ENCODE measurements at places on chromosomes 11 and 22.

DNA sequence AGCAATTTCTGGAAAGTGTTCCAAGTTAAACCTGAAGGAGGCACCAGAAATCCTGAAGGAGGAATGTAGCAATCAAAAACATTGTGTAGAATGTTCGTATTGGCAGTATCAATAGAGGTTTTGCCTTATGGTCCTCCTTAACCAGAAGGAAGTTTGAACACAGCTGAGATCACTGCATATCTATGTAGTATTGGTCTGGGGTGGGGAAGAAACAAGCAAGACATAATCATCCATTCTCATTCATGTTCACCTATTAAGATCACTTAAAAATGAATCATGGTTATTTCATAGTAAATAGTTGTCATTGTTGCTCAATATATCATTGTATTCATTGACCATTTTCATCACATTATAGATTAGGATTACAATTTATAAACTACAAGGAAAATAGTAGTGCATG is 160.5 kb downstream of the DDX10 start:
- no peak for DNase-seq

GRCh38 chr22:22753526-22754267 is 109.3 kb downstream of the GGTLC2 start:
- peak; percentile 76 for DNase-seq

DNA sequence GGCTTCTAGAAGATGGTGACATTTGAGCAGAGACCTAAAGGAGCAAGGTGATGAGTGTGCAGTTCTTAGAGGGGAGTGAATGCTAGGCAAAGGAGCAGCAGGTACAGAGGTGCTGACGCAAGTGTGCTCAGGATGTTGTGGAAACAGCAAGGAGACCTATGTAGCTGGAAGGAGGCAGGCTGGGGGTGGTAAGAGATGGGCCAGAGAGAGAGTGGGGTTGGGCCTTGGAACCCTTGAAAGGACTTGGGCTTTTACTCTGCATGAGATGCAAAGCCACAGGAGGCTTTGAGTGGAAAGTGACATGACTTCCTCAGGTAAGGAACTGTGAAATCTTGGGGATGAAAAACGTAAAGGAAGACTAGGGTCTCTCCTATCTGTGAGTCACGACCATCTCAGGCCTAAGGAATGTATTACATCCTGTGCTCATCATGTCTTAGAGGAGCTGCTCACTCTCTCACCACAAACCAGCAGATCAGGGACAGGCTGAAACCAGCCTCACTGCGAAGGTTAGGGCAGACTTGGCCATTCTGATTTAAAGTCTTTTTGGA is 65.4 kb downstream of the MICAL2 start:
- DNase-seq = no peak

DNA sequence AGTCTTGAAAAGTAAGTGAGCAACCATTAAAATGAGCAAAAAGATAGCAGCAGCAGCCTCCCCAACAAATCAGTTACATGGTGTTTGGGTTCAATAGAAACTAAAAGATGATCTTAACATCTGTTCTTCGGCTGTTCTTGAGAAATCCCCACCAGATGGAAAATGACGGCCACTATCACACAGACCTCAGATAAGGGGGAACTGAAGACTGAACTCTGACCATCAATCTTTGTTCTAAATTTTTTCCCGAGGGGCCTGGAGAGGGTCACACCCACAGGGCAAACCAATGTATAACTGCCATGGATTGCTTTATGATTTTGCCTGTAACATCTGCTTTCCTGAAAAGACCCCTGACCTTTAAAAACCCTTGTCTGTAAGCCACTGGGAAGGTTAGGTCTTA is 624.8 kb upstream of the KIRREL3 start:
- DNase-seq = no peak

GRCh38 chr22:49657974-49658590 is 169.6 kb downstream of the BRD1 start:
- no peak for DNase-seq

- no peak for DNase-seq
Observed at GRCh38 chr11:133681901-133682300, 149.6 kb upstream of the OPCML start.

DNA sequence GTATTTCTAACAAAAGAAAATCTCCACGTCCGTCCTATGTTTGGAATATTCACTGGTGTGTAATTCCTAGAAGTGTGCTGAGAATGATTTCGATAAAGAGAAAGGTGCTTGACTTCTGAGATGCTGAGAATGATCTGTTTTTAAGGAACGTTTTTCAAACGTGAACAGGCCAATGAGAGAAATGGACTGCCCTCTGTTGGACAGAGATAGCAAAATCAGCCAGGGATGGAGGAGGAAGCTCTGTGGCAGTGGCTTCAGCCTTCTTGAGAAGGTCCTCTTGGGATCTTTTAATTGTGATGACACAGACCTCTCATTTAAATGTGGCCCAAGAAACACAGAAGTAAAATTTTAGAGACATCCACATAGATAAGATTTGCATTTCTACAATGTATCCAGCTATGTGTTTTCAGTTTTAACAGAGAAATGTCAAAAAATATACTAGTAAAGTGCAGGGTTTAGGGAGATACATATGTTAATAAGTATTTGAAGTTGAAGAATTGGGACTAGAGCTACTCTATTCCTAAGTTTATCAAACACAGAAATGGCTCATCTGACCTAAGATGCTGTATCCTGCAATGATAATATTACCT is 84.0 kb upstream of the RCN1 start:
- no peak for DNase-seq

GRCh38 chr11:35800970-35801953 is 138.7 kb downstream of the TRIM44 start:
- DNase-seq = no peak

DNA sequence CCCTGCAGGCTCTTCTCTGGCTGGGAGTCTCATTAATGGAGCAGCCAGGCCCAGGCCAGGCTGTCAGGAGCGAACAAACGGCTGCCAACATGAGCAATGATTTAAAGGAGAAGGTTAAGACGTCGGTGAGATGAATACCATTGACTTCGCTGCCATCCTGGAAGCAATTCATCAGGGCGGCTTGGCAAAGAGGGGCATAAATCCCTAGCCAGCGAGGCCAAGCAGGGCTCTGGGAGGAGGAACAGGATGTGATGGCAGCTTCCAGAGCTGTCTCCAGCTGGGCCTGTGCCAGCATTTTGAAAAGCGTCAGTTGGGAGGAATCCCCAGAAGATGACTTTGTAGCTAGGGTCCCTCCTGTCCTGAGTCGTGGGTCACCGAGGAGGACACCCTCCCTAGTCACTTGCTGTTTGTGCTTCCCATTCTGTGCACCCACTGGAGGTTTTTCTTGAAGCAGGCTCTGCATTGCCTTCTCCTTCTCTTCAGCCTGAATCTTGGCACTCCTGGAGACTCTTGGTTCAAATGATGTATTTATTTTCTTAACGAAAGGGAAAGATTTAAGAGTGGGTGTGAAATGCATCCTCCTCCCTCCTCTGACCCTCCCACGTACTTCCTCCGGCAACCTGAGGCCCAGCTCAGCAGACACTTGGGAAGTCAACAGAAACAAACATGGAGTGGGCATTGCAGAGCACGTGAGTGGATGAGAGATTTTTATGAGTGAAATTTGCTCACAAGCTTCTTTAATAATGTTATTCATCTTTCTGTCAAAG is 476.3 kb upstream of the CADM1 start:
- no peak for DNase-seq

- DNase-seq = no peak
Observed at GRCh38 chr11:9069862-9070470, 21.4 kb downstream of the SCUBE2 start.

- no peak for DNase-seq
Observed at GRCh38 chr11:124825876-124826275, 25.7 kb upstream of the MSANTD2 start.

GRCh38 chr11:86091566-86091965 is 22.7 kb upstream of the PICALM start:
- DNase-seq = no peak

GRCh38 chr22:28246397-28246796 is 327.3 kb upstream of the PITPNB start:
- no peak for DNase-seq

- no peak for DNase-seq
Observed at GRCh38 chr11:45210846-45211245, 64.4 kb downstream of the PRDM11 start.

DNA sequence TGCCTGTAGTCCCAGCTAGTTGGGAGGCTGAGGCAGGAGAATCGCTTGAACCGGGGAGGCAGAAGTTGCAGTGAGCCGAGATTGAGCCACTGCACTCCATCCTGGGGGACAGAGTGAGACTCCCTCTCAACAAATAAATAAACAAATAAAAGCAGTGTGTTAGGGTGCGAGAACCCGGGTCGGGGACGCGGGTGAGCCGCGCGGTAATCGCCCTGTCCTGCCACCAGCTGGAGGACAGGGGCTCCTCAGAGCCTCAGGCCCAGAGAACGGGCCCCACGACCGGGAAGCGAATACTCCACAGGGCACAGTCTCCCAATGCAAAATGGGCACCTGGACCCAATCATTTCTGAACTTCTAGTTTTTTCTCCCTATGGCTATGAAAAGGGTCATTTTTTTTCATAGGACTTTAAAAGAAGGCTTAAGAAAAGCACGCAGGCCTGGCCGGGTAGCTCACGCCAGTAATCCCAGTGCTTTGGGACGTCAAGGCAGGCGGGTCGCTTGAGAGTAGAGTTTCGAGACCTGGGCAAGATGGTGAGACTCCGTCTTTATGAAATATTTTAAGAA is 744 bp upstream of the MCM5 start:
- no peak for DNase-seq

GRCh38 chr11:132005887-132006286 is 635.5 kb downstream of the NTM start:
- no peak for DNase-seq

GRCh38 chr11:5923427-5923776 is 18.6 kb upstream of the OR56A3 start:
- no peak for DNase-seq

DNA sequence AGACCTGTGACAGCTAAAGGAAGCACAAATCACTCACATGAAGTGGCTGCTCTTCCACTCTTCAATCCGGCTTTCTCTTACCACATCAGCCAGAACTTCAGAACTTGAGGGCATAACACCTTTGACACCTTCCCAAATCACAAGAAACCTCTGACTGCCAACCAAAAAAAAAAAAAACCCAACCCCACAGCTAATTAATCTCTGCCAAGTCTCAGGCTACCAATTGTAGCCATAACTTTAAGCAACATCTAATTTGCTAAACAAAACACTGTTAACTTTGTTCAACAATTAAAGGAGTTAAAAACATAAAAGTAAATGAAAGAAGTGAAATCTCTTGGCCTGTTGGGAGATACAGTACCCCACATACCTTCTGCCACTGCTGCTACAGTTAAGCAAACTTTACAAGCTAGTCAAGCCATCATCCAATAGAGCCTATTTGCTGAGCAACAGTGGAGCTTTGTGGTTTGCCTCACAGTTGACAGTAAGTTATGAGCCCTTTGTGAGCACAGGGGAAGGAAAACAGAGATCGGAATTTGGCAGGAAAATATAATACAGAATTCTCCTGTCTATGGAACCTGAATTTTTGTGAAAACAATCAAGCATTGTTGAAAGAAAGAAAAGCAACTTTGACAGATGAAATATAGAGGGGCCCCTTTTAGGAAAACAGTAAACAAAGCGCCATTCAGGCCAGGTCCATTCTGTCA is at the start of gene SOX6:
SOX6 (minus strand) TSS at position 490 of the 704 bp plus-strand sequence. CDS start 15,298 bp downstream, outside the sequence.
- DNase-seq = no peak

GRCh38 chr11:118609380-118610224 is 2.2 kb downstream of the PHLDB1 start:
- DNase-seq = peak; percentile 58

GRCh38 chr11:39804271-39804670 is 1655.2 kb downstream of the LRRC4C start:
- no peak for DNase-seq

- no peak for DNase-seq
Observed at GRCh38 chr11:113184498-113184897, 129.9 kb upstream of the TTC12 start.

Data from activated T-cell treated with anti-CD3 and anti-CD28 coated beads, Interleukin-2, amount 50 U/mL, for 1 hour (primary cell).